A172 (cell line): ENCODE measurements at places on chromosomes 6 and 20. TPM values are rescaled to one million over a fixed set of nuclear protein-coding genes. Genes with fewer than 3 reads are reported as not detected.

DNA sequence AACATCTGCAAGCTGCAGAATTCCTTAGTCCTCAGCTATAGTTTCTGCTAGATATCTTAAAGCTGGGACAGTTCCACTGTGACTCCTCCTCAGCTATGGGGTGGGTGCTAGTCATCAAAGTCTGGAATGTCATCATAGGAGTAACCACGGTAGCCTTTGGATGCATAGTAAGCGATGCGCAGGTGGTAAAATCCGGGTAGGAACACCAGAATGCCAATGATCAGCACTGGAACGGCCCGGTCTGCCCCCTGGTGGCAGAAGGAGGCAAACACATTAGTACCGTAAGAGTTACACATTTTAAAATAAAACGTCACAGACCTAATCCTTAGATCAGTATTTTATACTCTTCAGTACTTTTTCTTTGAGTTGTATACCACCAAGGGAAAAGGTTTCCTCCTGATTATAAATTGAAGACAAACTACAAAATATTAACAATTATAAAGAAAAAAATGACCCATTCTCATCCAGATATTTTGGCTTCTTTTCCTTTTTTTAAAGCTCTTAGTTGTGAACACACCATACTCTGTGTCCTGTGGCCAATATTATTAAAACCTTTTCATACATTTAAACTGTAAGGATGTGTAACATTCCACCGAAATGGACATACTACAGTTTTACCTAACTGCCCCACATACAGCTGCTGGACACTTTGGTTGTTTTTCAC lies 18.9 kb downstream of the PCNA start:
- DNase-seq = peak; percentile 78

DNA sequence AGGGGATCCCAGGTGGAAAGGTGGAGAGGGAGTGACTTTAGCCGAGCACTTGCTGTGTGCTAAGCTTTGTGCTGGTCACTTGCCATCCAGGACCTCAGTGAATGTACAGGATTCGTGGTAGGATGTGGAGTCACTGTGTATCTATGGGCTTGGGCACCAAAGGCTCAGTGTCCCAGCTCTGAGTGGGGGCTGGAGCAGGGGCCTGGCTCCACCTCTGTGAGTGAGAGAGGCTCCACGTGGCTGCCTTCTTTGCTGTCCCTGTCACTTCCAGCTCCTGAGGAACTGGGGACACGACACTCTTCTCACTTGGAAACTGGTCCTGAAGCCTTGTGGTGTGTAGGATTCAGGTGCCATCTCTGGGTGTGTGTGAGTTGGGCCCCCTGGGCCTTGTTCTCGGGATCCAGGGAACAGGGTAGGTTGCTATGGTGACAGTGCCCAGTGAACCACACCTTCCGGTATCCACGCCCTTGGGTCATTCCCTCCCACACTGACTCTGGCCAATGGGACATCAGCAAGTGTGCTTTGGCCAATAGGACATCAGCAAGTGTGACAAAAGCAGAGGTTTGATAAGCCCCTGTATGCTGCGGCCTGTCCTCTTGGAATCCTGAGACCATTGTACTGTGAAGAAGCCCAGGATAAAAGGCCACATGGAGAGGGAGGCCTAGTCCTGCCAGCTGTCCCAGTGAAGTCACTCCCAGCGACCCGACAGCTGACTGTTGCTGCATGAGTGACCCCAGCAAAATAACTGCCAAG lies 87.7 kb downstream of the CDH22 start:
- peak; percentile 64 for DNase-seq

DNA sequence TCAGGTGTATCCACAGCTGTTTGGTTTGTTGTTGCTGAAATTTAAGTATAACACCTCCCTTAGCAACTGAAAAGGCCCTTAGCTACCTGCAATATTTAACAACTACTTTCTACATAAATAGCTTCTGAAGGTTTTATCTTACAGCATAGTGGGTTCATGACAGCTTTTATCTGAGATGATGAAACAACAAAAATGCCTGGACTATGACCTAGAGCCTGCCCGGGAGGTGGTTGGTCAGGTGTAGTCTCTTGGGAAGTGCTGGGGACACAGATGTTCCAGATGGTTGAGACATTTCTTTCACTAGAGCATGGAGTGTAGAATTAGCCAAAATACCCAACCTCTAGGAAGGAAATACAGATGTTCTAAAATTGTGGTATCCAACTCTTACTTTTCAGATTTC lies 705.4 kb downstream of the MAFB start:
- no peak for DNase-seq

DNA sequence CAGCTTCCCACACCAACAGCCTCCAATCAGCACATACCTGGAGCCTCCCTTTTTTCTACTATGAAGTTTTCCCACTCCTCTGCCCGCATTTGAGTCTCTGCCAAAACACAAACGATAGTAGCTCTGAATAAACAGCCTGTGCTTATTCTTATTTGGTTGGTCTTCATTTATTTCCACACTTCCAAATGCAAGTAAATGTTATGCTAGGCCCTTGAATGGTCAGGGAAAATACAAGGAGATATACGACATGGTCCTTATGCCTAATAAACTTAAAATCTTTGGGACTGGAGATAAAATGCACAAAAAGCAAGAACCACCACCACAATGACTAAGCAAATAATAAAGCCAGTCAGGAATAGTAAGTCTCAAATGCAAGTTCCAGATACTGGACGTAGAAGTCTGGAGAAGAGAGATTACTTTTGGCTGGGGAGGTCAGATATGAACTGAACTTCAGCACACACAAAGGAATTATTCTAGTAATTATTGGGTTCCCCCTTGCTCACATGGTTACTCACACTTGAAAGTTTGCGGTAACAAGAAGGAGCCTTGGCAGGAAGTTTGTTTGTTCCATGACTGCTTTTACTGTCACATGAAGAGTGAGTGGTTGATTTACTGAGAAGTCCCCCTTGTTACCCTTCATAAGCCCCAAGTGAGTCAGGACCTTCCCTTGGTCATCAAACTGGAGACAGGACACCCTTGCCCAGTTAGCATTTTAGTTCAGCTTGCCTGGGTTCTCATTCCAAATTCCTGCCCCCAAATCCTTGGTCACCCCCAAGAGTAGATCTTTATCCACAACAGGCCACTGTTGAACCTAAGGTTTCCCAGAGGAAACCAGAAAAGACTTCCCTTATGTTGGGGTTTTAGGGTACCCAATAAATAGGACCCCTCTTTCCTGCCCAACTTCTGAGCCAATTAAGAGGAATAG lies 511.2 kb upstream of the JARID2 start:
- peak; percentile 94 for DNase-seq

- no peak for DNase-seq
Observed at GRCh38 chr20:22525821-22526220, 58.6 kb downstream of the FOXA2 start.

- DNase-seq = no peak
Observed at GRCh38 chr6:22821664-22822320, 252.4 kb downstream of the HDGFL1 start.

DNA sequence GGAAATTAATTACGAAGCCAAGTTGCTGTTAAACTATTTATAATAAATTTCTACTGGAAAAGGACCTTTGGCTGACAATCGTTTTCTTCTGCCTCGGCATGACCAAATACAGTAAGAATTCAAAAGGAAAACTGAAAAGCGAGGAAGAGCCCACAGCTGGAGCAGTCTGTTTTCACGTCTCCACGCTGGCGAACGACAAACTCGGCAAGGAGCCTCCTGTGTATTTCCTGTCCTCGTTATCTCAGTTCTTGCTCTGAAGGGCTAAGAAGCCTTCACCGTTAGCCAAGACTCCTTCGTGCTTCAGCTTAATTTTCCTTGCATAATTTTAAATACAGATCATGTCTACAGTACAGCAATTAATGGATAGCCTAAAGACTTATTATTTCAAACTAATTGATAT lies 214.3 kb upstream of the PLCB4 start:
- peak; percentile 30 for DNase-seq

- no peak for DNase-seq
Observed at GRCh38 chr6:128525406-128525805, 5.0 kb upstream of the PTPRK start.

- DNase-seq = no peak
Observed at GRCh38 chr6:140732155-140732554, 1357.7 kb upstream of the CITED2 start.

DNA sequence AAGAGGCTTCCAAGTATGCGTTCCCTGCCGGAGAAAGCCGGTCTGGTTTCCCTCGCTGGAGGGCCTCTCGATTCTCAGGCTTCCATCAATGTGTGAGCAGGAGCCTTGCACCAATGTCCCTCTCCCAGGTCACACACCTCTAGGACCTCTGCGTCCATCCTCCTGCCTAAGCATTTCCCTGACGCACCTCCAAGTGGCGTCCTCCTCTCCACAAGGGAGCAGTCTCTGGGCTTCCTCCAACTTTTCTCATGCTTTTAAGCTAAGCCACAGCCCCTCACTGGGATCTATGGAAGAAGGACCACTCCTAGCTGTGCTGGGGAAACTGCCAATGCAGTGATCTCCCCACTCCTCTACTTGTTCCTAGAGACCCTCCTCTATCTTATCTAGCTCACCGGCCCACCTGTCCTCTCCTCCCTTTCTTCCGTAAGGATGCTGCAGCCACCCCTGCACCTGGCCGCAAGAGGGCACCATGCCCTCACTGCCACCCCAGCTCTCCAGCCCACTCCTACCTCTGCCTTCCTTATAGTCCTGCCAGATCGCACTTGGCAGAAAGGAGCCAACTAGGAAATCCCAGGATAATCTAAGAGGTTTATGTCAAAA lies 258.7 kb downstream of the LRFN2 start:
- DNase-seq = peak; percentile 6

- peak; percentile 21 for DNase-seq
Observed at GRCh38 chr20:44448753-44449546, 26.7 kb upstream of the TTPAL start.

Gene SLC22A16
- not detected in 2 replicates for total RNA-seq

Gene RIN2
- total RNA-seq = 22.4 and 29.3 TPM in 2 replicates

Gene DLL1
- 3.4 and 4.7 TPM in 2 replicates for total RNA-seq

Gene FOXA2
- total RNA-seq = 1.2 and 2.2 TPM in 2 replicates

Gene HSPA1A
- total RNA-seq = 1.2 and 4.1 TPM in 2 replicates

Gene PDE10A
- total RNA-seq = 12.1 and 13.9 TPM in 2 replicates
